CD4-positive, alpha-beta memory T cell (primary cell): ENCODE measurements at places on chromosomes 6 and 20.

GRCh38 chr6:143058987-143059386, 1.7 kb upstream of the AIG1 start:
- no peak for DNase-seq

- no peak for DNase-seq
Observed at GRCh38 chr6:17519120-17519519, 81.0 kb upstream of the FAM8A1 start.

DNA sequence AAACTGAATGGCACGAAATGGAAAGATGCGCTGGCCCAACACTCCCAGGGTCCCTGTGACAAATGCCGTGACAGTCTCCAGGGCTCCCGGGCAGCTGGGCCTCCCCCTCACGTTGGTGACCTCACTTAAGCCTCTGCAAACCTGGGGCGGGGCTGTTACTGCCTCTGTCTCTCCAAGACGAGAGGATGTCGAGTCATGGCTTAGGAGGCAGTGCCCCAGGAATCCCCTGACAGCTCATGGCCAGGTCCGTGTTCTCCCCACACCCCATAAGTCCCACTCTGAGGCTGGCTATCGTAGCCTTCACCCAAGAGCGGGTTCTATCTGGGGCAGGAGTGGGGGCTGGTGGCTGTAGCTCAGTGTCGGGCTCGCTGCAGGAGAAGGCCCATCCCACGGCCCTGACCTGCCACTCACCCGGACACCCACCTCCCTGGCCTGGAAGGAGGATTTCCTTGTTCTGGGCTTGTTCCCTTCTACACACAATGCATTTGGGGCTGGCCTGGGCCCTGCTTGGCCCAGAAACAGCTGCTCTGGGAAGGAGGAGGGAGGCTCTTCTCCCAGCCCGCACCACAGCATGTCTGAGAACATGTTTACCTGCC, 5.6 kb upstream of the RPS21 start:
- DNase-seq = no peak

DNA sequence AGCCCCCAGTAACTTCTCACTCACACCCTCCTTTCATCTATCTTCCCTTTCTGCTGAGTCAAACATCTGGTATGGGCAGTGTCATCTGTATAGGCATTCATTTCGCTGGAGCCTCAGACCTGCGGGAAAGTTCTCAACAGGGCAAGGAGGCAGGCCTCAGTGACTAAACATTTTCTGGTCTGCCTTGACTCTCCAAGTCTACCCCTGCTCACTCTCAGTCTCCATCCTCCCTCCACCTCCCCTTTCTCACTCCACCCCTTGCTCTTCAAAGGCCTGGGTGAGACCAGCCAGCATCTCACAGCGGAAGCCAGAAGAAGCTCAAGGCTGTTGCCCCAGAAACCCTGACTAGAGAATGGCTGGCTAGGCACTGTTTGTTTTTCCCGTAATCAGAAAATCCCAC, 105.0 kb upstream of the BEND6 start:
- no peak for DNase-seq

DNA sequence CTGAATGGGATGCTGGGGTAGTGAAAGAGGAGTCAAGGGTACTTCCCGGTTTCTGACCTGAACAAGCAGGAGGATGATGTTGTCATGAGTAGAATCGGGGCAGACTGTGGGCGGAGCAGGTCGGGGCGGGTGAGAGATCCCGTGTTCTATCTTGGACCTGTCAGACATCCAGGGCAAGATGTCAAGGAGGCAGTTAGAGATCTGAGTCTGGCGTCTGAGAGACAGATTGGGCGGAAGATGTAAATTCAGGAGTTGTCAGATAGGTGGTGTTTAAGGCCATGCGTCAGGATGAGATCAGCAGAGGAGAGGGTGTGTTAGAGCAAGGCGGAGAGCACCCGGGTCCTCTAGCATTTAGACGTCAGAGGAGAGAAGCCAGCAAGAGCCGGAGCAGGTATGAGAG, 115.5 kb downstream of the DLGAP4 start:
- no peak for DNase-seq

GRCh38 chr20:63150911-63151531, 64.9 kb downstream of the YTHDF1 start:
- no peak for DNase-seq

DNA sequence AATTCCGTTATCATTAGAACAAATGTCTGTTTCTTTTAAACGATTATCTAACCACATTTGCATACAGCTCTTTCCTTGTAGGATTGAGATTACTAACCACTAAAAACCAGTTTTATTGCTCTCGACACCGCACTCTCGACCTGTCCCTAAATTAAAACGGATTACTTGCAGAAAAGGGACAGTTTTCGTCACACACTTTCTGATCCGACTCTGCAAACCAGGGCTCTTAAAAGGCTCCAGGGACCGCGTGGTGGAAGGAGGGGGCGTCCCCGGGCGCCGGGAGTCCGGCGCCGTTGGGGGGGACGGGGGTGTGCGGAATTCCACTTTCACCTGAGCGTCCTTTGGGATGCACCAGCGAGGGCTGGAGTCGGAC, 731 bp downstream of the MAK start:
- peak; percentile 50 for DNase-seq

DNA sequence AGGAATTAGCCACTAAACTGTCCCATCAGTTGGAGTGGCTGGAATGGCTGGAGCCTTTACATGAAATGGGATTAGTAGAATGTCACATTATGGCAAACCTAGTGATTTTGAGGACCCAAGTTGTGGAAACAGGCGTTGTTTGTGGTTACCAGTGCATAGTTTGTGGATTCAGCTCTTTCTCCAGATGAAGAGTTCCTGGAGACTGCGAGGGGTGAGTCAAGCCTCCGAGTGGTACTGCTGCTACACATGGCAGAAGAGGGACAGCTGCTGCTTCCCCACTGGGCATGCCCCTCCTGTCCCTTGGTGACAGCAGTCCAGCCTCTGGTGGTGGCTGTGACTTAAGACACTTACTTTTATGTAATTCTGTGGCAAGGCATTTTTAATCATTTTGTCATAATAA, 94.2 kb upstream of the SCP2D1 start:
- DNase-seq = no peak

GRCh38 chr6:34657307-34657978, 39.1 kb downstream of the ILRUN start:
- peak; percentile 29 for DNase-seq

DNA sequence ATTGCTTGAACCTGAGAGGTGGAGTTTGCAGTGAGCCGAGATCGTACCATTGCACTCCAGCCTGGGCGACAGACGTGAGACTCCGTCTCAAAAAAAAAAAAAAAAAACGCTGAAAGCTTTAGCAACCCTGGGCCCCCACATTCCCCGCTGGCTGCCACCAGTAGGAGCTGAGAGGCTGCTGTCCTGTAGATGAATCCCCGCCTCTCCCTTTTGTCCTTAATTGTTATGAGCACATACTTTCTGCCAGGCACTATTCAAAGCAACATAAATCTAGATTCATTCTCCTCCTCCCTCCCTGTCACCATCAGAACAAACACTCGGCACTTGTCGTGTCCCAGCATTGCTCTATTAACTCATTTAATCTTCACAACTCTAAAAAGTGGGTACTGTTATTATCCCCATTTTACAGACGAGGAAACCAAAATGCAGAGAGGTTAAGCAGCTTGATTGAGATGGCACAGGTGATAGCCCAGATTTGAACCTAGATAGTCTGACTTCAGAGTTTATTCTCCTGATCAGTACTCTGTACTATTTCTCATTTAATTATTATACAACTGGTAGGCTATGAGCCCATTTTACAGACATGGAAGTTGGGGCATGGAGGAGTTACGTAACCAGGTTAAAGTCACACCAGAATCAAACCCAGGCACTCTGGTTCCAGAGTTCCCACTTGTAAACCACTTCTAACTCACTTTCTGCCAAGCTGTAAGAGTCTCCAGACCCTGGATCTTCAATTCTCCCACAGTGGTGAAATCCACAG, 97.4 kb downstream of the EYA2 start:
- DNase-seq = no peak

DNA sequence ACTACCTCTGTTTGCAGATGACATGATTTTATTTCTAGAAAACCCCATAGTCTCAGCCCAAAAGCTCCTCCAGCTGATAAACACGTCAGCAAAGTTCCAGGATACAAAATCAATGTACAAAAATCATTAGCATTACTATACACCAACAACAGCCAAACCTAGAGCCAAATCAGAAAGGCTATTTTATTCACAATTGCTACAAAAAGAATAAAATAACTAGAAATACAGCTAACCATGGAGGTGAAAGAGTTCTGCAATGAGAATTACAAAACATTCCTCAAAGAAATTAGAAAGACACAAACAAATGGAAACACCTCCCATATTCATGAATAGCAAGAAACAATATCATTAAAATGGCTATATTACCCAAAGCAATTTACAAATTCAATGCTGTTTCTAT, 65.6 kb upstream of the HTR1E start:
- no peak for DNase-seq

DNA sequence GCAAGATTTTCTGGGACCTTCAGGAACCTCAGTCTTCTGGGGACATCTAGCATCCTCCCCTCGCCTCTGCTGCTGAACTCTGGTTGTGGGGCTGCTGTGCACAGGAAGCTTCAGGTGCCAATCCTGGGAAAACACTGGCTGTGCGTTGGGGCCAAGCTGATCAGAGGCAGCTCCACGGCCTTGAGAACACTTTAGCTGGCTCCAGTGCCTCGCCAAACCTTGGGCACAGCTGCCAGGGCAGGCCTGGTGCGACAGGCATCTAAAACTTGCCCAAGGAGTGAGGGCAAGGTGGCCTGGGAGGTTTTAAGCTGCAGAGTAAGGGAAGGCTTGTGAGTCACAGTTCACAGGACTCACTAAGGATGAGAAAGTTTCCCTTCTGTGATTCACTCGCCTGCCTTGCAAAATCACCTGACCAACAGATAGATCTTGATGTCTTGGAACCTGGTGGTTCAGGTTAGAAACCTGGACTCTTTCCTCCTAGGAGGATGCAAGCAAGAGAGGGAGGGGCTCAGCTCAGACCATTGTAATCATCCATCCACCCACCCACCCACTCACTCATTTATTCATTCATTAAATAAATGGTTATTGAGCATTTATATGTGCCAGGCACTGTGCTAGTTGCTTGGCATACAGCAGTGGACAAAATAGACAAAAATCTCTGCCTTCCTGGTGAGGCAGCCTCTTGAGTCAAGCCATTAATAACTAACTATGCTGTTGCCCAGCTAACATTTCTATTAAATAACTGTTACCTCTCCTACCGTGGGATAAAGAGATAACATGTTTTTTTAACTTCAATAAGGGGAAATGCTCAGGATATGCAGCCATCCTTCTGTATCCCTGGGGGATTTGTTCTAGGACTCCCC, 2.5 kb upstream of the SPATS1 start:
- no peak for DNase-seq

- DNase-seq = no peak
Observed at GRCh38 chr6:75530696-75531095, 37.1 kb upstream of the FILIP1 start.

DNA sequence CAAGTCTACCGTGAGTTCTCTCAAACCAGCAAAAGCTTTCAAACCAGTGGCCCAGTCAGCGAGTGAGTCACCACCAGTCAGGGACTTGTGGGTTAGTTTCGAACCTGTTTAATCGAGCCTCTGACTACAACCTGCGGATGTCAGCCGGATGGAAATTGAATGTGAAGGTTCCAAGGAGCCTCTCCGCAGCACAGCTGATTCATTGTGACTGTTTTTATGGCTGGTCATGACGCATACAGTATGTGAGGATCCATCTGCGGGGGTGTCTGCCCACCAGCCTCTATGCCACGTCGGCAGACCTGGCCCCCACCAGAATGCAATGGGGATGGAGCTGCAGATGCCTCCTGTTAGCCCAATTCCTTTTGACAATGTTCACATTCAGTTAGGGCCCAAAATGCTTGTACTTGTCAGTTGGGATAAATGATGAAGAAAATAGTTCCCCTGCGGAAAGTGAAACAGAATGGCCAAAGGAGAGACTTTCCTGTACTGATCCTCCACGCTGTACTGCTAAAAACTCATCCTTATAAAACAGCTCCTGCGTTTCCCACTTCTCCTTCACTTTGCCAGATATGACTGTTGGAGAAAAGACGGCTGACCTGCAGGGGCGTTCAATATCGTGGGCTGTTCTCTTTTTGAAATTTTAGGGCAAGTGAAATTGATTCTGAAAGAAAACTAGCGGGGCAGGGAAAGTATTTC, 206.6 kb downstream of the TFAP2B start:
- no peak for DNase-seq

DNA sequence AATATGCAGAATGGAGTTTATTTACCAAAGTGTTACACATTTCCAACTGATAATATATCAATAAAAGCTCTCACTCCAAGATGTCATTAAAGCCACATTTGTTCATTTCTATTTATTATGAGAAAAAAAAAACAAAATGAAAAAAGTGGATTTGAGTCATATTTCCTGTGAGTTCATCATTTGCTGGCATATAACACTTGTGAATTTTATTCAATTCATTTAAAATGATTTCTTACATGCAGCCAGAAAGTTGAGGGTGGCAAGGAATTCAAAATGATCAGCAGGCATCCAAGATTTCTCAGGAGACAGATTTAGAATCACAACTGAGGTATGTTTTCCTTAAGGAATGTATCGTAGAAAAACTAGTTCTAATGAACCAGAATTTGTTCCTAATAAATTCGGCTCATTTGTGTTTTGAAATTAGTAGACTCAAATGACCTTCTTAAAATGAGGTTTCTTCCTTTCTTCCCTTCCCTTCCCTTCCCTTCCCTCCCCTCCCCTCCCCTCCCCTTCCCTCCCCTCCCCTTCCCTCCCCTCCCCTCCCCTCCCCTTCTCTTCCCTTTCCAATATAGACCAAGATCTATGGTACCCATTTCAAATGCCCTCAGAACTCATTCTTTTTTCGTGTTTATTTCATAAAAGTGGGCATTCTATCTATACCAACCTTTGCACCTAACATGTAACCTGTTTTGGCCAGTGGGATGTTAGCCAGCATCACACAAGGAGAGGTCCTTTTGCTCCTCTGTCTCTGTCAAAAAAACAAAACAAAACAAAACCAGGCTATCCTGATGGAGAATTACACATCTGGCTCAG, 357.9 kb upstream of the TSHZ2 start:
- no peak for DNase-seq

DNA sequence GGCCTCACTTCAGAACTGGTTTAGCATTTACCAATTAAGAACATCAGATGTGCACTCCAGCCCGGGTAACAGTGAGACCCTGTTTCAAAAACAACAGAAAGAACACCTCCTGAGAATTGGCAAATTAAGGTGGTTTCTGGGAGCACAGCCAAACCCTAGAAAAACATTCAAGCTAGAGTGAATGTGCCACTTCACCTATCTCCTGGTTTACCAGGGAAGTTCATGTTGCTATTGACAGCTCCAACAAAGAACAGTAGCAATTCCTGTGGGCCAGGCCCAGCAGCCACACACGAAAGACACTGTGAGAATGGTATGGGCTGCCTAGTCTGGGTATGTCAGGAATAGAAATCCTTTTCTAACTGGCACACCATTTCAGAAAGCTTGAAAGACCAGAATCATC, 4.9 kb downstream of the POLR1C start:
- DNase-seq = no peak

DNA sequence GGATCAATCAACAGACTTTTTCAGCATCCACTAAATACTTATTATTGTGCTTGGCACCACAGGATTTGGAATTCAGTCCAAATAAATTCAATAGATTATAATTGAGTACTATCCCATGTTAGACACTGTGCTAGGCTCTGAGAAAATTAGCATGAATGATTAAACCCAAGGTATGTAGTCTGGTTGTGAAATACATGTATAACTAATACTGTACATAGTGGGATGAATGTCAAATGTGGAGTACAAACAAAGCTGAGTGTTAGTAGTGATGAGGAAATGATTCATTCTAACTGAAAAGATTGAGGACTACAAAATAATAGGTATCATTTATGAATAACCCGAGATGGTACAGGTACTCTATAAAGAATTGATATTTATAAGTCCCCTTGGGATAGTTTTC, 111.9 kb upstream of the FLRT3 start:
- DNase-seq = no peak
